ENCODE measurements at places on chromosomes 1 and 21.

DNA sequence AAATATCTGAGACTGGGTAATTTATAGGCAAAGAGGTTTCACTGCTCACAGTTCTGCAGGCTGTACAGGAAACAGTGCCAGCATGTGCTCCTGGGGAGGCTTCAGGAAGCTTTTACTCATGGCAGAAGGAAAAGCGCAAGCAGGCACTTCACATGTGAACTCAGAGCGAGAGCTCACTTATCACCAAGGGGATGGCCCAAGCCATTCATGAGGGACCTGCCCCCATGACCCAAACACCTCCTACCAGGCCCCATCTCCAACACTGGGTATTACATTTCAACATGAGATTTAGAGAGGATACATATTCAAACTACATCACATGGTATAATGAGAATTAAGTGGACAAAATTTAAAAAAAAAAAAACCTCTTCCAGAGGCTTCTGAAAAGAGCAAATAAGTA is 13.7 kb downstream of the WASF2 start:
- DNase-seq: no peak

- DNase-seq: no peak
These were observed 62.5 kb upstream of the ACTL8 start for GRCh38 chr1:17692645-17693044.

- DNase-seq: no peak
These were observed 11.5 kb upstream of the SRP9 start for GRCh38 chr1:225765982-225766674.

DNA sequence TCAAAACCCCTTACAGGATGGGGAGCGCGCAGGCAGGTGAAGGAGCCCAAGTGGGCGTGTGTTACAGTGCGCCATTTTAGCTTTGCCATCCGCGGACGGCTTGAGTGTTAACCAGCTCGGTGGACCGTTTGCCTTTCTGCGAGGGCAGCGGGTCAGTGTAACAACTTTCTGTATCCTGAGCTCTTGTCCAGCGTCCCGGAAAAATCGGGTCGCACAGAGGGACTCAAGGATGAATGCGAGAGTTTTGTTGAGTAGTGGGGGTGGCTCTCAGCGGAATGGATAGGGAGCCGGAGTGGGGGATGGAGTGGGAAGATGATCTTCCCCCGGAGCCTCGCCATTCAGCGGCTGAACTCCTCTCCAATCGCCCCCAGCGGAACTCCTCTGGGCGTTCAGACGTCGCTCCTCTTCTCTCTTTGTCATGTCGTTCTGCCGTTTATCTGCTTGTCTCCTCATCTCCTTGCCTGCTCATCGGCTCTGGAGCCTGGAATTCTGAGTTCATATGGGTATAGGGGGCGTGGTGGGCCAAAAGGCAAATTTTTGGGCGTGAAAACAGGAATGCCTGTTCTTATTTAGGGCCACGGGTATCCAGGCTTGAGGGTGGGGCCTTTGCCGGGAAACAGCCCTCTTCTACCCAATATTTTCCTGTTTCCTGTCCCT is 295.4 kb downstream of the CTH start:
- no peak for DNase-seq

DNA sequence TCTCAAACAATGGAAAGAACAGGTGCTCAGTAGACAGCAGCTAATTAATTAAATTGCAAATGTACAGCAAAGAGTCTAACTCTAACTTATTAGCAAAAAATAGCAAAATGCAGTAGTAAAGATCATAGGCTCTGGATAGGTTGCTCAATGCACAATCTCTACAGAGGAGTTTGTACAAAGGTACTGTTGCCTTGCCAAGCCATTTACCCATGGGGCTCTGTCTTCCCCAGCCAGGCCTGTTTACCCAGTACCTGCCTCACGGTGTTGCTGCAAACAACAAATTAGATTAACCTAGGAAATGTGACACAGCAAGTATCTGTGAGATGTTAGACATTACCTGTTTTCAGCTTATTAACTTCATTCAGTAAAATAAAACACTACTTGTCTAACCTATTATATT is 222.0 kb downstream of the DENND1B start:
- DNase-seq: no peak

GRCh38 chr1:25554886-25555752 is 11.7 kb downstream of the LDLRAP1 start:
- no peak for DNase-seq

GRCh38 chr1:53942127-53942957 is 3.2 kb downstream of the IFT25 start:
- no peak for DNase-seq

DNA sequence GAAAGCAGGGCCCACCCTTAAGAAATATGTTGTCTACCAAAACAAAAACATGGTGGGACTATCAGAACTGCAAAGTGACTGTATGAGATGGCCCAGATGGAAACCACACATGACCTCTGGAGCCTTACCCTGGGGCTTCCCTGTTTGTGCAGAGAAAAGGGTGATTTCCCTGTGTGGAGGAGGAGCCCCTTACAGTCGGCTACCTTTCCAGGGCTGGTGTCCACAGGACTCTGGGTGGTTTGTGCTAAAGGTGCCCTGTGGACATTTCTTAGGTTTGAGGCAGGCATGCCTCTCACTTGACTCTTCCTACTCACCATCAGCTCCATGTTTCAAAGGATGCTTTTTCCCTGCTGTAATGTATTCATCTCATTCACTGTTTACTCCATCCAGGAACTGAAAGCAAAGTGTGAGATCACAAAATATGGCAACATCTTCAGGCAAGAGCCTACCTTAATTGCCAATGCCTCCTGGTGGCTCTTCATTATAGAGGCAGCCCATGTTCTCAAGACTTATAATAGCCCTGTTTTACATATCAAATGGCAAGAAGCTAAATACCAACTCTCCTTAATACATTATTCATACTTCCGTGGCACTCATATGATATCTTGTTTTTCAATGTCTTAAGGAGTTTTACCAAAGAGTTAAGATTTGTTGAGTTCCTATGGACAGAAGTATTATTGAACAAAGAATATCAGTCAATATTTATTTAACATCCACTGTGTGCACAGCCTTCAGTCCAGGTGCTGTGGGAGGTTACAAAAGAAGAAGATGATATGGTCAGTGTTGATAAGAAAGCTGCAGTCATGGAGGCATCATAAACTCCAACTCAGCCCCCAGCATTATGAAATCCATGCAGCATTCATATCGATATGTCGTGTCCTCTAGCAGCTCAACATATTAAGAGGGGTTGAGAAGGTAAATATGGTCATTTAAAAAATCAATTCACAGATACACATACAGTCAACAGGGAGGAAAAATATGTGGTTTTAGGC is 15.5 kb upstream of the TFF3 start:
- DNase-seq: no peak

DNA sequence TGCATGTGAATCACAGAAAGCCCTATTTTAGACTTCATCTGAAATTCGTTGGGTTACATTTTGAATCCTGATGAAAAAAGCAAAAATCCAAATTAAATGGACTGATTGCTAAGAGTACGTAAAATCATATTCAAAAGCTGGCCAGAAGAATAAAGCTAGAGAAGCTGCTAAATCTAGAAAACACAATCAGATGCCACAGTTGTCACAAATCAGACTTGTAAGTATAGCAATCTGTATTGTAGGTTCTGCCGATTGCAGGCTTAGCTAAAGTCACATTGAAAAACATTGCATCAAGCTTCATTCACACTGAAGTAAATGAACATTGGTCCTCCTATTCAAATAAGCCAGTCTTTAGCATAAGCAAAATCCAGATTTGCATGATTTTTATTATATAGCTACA is 235.1 kb upstream of the ST6GALNAC5 start:
- DNase-seq: no peak

DNA sequence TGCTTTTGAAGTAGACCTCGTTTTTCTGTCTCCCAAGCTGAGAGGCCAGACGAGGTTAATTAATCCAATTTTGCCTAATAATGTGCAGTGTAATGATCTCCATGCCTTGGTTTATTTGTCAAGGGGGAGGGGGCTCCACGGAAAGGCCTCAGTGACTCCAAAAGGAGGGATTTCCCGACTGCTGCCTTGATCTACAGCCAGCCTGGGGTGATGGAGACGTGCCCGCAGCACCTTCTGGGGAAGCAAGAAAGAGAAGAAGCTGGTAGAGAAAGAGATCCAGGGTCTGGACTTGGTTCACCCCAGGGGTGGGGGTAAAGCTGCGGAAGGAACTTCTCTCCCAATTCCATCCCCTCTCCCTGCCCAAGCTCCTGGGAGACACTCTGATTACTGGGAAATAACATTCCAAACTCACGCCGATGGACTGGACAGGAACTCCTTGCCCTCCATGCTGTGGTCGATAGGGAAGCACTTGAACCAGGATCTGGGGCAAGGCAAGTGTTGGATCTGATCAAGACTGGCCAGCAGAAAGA is 44.1 kb upstream of the SIM2 start:
- no peak for DNase-seq

GRCh38 chr1:19762175-19762779 is 37.4 kb downstream of the TMCO4 start:
- no peak for DNase-seq

DNA sequence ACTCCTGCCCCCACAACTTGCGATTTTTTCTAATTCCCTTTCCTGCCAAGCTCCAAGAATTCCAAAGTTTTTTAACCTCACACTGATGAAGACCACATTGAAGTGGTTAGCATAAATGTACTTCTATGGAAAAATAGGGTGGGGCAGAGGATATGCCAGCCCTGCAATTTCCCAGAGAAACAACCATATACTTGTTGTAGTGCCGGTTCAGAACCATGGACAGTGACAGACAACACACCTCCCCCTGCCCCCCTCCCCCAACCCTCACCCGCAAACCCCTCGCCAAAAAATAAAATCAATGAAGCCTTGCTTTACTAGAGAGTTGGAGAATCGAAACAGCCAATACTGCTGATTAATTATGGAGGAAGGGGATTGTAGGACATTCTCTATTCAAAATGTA is 109.5 kb upstream of the GRIK3 start:
- no peak for DNase-seq

GRCh38 chr1:85363521-85363920 is 87.1 kb upstream of the BCL10 start:
- no peak for DNase-seq

- no peak for DNase-seq
These were observed 93.4 kb upstream of the KCNK1 start for GRCh38 chr1:233520261-233521191.

DNA sequence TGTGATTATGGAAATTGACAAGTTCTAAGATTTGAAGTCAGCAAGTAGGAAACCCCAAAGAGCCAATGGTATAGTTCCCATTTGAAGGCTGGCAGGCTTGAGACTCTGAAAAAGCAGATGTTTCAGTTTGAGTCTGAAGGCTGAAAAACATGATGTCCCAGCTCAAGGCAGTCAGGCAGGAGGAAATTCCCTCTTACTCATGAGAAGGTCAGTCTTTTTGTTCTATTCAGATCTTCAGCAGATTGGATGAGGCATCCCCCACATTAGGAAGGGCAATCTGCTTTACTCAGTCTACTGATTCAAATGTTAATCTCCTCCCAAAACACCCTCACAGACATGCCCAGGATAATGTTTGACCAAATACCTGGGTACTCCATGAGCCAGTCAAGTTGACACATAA is 372.5 kb upstream of the ST6GALNAC5 start:
- DNase-seq: no peak

DNA sequence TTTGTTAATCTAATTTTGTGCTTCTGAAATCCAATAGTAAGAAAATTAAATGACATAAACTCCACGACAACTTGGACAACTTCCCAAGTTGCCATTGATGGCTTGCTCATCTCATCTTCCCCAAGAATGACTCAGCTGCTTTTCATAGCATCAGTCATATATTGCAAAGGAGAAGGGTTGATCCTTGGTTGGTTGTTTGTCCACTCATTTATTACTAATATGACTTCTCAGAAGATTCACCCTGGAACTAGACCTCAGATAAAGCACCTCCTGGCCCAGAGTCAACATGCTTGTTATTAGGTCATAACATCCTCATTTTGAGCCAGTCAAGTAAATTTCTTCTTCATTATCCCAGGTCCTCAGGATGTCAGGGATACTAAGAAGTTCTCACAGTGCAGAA is 2.3 kb upstream of the LCE3D start:
- no peak for DNase-seq

DNA sequence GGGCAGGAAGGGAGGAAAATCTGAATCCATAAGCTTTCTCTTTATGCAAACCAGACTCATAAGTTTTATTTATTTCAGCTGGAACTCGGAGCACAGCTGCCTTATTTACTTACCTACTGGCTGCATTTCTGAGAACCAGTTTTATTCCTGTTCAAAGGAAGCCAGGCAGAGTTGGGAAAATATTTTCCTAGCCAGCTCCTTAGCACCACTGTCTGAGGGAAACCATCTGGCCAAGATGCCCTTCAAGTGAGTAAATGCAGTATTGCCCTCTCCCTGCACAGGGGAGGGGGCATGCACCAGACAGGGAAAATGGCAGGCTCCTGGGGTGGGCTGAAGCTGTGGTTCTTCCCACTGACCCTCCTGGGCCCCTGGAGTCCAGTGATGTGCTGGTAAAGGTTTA is 28.9 kb upstream of the FMOD start:
- no peak for DNase-seq

DNA sequence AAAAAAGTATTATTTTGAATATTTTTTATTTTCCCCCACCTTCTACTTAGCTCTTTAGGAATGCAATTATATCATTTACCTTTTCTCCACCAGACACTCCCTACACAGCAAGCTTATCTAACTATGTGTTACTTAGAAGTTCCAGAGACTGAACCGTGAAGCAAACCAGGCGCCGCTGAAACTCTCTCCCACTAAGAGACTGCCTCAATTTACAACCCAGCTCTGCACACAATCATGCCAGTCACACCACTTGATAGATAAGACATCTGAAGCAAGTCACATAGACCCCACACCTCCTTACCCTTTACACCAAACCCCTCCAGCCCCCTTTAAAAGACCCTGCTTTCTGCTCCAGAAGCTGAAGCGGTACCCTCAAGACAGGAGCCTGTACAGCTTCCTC is 245.5 kb downstream of the S1PR1 start:
- DNase-seq: no peak

- DNase-seq: no peak
These were observed 26.4 kb downstream of the SHISAL2A start for GRCh38 chr1:52659356-52659755.

- no peak for DNase-seq
These were observed 64.9 kb upstream of the ARTN start for GRCh38 chr1:43868741-43869067.

DNA sequence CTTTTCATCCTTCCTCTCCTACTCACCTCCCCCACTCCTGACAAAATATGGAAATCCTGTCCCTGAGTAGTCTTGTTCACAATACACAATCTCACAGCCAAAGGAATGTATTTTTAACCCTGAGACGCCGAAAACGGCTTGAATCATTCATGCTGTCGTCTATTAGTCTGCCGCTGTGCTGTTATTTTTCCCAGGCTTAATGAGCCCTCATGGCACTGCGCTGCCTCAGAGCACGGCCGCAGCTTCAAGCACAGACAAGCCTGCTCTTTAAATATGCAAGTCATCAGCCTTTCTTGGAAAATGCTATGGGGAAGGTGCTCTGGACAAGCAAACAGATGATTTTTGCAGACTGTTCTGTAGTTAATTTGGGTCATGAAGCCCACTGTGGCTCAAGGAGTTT is 302.7 kb downstream of the DISC1 start:
- DNase-seq: no peak
